ENCODE measurements at places on chromosomes 2 and 18.
A peak's percentile ranks its signal among the peaks of the same experiment; 100 is the strongest.

DNA sequence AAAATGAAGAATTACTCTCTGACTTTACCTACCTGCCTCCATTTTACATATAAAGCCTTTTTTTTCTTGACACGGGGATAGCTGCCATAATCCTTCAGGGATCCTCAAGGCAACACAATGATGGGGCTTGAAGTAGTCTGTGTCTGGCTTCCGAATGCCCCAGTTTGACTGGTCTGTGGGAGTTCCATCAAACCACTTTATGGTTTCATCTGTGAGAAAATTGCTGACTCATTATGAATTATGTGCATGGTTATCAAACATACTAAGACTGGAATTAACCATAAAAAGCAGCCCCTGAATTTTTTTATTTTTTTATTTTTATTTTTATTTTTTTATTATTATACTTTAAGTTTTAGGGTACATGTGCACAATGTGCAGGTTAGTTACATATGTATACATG is 117.5 kb downstream of the PLA2R1 start:
- DNase-seq, result no peak

GRCh38 chr18:36467614-36468013 is 170.1 kb downstream of the FHOD3 start:
- DNase-seq, result no peak

DNA sequence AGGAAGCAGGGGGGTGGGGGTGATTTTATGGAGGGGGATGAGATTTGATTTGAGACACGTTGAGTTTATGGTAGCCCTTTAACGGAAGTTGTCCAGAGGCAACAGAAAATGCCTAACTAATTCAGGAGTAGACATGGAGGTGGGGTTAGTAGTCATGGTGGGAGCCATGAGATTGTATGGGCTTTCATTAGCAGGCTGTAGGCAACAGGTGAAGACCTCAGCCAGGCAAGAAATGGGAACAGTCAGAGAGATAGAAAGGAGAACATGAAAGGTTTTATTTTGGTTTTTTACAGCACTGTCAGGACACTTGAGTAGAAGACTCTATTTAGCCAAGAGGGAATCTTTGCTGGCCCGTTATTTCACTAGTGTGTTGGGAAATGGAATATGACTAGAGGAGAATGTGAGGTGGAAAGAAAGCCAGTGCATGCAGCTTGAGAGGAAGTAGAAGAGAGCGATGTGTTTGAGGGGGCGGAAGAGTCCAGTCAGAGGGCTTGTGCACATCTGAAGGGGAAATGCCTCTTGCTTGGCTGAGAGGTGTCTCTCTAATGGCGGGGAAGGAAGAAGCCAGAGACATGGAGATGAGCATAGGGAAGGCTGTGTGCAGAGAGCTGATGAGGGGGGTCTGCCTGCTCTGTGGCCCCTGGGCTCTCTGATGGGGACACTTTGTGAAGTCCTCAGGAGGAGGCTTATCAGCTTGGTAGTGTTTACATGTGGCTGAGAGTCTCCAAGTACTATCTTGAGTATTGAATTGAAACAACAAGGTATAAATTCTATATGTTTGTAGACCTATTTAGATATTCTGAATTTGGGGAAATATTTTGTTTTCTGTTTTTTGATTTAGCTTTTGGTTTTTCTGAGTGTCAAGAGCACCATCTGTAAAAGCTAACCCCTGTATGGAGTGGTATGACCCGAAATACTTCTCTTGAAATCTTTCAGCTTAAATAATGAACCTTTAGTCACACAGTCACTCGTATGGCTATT is 66.9 kb upstream of the ITM2C start:
- no peak for DNase-seq

GRCh38 chr2:221285148-221285547 is 287.0 kb downstream of the EPHA4 start:
- no peak for DNase-seq

DNA sequence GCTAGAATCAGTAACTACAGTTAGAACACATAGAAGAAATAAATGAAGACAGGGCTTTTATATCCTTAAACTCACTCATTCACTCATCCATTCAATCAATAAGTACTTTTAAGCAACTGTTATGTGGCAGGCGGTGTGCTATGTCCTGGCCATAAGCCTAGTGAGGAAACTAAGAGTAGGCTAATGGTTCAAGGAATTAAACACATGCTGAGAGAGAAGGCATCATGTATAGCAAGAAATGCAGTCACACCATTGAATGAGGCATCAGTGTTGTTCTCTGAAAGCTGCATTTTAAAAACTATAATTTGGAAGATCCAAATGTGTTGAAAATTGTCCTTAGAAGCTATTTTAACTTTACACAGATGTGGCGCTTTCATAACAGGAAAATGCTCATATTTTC is 86.5 kb upstream of the DTNA start:
- DNase-seq, result no peak

- no peak for DNase-seq
Observed at GRCh38 chr2:18346344-18346743, 214.1 kb downstream of the RDH14 start.

- no peak for DNase-seq
Observed at GRCh38 chr2:128304715-128305554, 13.7 kb downstream of the HS6ST1 start.

DNA sequence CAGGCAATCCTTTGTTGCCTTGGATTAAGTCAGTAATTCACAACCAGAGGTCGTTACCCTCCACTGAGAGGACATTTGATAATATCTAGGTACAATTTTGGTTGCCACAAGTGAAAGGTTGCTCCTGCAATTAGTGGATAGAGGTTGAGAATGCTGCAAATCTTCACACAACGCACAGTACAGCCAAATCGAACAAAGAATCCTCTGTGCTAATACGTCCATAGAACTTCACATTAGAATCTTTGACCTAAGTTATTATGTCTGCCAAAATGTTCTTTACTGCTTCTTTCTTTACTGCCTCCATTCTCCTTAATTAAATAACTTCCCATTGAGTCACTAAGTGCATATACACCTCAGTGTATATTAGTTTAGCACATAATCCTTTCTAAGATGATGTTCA is 879.5 kb downstream of the TRIB2 start:
- DNase-seq, result no peak

- DNase-seq, result no peak
Observed at GRCh38 chr2:17160594-17160993, 357.6 kb downstream of the RAD51AP2 start.

DNA sequence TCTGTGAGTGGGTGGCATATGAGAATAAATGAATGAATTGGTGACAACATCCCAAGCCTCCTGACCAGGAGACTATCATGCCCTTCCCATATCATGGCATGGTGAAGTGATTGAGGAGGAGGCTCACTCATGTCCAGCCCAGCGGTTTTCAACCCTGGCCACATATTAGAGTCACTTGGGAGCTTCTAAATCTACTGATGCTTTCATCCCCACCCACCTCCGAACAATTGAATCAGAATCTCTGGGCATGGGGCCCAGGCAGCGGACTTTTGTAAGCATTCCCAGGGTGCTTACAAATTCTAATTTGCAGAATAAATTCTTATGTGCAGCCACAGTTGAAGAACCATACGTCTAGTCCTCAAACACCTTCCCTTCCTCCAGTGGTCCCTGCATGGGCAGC is 81.7 kb upstream of the SEC11C start:
- DNase-seq, result no peak

- DNase-seq, result no peak
Observed at GRCh38 chr2:53438100-53438499, 329.5 kb upstream of the CHAC2 start.

DNA sequence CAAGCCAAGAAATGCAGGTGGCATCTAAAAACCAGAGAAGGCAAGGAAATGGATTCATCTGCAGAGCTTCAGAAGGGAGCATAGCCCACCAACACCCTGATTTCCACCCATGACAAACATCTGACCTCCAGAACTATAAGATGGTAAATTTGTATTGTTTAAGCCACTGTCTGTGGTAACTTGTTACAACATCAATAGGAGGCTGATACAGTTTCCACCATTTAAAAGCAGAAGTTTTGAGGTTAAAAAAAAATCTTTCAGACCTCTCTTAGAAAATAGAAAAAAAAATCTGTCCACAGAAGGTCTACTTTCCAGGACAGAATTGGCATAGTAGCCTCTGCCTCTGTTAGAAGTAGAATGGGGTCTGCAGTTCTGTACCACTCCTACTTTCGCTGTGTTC is 37.2 kb downstream of the SLC40A1 start:
- DNase-seq, result no peak

- DNase-seq, result no peak
Observed at GRCh38 chr2:51085420-51086068, 53.6 kb upstream of the NRXN1 start.

DNA sequence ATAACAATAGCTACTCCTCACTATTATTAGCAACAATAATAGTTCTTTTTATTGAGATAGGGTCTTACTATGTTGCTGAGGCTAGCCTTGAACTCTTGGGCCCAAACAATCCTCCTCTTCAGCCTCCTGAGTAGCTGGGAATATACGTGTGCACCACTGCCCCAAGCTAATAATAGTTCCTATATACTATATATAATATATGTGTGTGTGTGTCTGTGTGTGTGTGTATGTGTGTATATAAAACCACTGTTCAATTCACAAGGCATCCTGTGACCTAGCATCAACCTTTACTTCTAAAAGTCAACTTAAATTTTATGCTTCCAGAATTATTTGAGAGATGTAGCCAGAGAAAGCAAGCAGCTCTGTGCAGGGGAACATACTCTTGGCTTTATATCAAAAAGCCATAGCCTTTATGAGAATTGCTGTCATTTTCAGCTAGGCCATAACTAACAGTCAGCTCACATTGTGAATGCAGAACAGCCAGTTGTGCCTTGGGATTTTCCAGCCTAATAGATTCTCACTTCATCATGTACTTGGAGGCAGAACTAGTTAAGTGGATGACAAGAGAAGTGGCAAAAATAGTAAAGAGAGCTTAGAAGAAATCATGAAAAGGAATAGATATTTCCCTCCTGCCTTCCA is 665.5 kb downstream of the NYAP2 start:
- no peak for DNase-seq

DNA sequence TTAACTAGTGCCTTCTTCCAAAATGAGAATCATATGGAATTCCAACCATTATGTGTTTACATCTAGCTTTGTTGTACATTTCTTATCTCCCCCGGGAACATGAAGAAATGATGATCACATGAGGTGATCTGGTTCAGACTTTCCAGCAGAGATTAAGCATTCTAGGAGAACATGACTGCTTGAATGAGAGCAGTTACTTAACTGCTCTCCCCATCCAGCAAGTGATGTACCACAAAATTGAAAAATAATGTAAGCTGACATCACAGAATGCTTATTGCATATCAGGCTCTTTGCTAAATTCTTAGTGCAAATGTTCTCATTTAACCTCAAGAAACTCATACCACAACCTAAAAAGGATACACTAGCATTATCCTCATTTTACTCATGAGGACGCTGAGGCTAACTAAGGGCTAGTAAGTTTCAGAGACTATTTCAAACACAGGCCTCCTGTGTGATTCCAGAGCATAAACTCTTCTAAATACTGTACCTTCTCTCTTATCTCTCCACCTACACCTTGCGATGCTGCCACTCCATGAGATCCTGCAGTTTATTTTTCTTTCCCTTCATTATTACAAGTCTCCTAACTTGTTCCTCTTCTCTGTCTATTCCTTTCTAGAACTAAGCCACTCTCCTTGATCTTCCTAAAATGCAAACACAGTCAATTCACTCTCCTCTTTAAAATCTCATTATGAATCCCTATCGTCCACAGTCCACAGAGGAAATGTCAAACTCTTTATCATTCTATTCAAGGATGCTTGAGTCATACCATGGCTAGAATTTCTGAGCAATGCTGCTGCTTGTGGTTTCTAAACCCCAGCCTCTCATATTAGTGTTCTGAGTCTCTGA is 1224.8 kb upstream of the ZEB2 start:
- DNase-seq, result no peak

- no peak for DNase-seq
Observed at GRCh38 chr18:62607708-62608428, 85.0 kb downstream of the ZCCHC2 start.

GRCh38 chr2:7725171-7725849 is 808.1 kb downstream of the RNF144A start:
- DNase-seq, result peak; percentile 32

GRCh38 chr18:37570336-37570930 is 4.8 kb upstream of the CELF4 start:
- no peak for DNase-seq

DNA sequence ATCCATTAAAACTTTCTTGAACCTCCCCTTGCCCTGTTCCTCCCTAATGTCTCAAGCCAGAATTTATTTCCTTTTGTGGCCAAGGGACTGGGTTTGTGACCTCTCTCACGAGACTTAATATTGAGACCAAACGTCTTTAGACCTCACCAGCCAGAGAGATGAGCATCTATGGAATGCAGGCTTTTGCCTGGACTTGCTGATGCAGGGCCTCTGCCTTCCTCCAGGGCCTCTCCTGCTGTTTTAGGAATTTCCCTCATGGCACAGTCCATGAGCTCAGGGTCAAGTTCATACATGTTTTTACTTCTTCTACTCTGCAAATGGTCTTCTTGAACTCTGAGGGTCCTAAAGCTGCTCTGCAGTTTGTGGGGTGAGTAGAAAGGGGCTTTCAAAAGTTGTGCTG is 22.3 kb downstream of the IL1B start:
- no peak for DNase-seq

DNA sequence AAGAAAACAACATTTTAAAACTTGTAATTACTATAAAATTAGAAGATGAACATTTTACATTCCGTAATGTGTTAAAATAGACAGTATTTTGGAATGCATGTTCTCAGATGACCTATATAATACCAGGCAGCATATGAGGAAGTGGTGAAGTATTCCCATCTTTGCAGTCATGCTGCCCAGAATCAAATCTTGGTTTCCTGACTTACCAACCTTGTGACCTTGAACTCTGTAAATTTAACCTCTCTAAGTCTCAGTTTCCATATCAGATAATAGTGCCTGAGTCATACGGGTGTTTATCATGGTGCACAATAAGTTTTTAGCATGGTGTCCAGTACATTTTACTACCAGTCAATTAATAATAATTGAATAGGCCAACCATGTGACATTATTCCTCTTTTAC is 7.3 kb upstream of the GALM start:
- DNase-seq, result no peak

- no peak for DNase-seq
Observed at GRCh38 chr2:192230889-192231453, 36.2 kb upstream of the TMEFF2 start.

DNA sequence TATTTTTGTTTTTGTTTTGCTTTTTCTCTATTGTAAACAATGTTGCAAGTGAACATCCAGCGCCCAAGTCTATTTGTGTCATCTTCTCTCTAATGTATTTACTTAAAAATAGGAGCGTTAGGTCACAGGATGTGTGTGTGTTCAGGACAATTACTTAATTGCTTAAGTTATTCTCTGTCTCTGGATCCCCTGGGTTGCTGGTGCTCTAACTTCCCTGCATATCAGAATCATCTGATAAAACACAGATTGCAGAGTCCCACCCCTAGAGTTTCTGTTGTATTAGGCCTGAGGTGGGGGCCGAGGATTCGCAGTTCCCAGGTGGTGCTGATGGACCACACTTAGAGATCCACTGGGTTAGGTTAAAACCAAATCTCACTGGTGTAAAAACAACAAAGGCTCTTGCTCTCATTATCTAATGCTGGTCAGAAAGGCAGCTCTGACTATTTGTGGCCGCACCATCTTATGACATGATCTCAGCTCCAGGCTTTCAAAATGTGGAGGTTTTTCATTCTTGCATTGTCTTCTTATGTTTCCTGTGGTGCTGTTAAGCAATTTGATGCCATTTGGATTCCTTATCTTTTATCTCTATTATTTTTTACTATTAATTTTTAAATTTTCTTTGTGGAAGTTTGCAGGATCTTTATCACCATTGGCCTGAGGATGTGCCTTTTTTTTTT is 87.7 kb downstream of the CLIP4 start:
- DNase-seq, result no peak

GRCh38 chr18:22789600-22789999 is 143.5 kb upstream of the RBBP8 start:
- no peak for DNase-seq

GRCh38 chr2:3280683-3281520 is 96.7 kb downstream of the EIPR1 start:
- DNase-seq, result no peak
